ENCODE measurements at places on chromosomes 3 and 15.

GRCh38 chr15:88246666-88247446 lies 9.7 kb downstream of the NTRK3 start:
- peak; percentile 53 for DNase-seq

DNA sequence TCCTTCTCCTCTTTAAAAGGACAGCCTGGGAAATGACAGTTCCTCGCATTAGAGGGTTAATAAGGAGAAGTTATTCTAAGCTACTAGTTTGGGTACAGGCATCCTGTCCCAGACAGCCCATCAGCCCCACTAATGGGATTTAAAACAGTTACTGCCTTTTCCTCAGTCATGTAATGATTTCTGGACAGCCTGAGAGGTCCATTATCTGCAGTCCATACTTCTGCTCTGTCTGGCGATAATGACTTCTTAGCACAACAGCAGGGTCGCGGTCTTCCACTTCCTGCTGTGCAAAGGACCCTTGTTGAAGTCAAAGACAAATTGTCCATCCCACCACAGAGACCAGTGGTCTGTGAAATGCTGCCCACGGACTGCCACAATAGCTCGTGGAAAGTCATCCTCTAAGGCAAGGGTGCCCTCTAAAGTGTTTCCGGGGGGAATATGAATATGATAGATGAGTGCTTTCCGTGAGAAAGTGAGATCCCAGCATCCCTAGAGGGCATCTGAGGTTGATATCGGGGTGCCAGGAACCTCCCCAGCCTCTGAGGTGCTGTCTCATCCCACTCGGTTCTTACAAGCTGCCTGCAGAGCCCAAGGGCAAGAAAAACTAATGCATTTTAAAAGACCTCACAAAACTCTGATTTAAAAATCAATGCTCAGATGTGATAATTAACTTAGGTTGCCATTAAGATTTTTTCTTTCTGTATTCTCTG lies 100.7 kb downstream of the SHOX2 start:
- no peak for DNase-seq

DNA sequence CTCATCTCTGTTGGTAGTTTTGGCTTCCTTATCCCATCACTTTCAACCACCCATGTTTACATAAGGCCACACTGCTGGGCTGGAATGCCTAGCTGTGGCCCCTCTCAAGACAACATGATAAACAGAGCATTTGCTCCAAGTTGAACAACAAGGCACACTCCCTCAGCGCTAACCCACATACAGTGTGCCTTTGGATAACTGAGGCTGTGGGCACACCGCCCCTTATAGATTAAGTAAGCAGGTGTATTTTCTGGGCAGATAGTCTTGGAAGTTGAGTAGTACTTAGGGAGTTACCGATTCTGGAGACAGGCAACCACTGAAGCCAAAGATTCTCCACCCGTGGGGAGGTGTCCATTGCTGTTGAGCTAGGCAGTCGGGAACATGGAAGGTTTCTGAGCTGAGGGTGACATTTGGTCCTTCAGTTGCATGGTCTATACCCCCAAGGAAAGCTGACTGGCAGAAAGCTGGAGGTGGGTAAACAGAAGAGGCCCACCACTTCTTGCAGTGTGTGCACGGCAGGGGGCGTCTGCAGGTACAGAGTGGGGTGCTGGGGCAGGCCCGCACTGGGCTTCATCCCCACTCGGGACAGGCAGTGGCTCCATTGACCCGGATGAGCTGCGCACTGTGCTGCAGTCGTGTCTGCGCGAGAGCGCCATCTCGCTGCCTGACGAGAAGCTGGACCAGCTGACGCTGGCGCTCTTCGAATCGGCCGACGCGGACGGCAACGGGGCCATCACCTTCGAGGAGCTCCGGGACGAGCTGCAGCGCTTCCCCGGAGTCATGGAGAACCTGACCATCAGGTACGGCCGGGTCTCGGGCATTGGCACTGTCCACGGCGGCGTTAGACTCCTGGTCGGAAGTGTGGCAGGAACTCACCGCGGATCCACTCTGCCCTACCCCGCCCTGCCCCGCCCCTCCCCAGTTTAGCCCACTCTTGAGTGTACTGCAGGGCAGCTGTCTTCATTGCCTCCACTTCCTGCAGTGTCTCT lies 16.8 kb downstream of the NOX5 start:
- DNase-seq: peak; percentile 65

DNA sequence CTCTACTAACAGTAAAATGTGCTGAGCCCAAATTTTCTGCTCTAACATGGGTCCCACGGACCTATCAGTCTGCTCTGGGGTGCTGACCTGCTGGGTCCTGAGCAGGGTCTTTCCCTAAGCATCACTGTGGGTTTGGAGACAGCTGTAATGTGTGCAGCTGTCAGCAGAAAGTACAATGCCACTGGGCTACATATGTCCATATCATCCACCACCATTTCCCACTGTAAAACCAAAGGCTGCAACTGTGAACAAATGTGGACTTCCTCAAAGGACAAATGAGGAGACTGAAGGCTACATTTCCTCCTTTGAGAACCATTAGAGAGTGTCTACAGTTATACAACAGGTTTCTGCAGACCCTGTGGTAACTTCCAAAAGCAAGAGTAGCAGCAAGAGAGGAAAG lies 33.8 kb upstream of the IP6K2 start:
- no peak for DNase-seq

GRCh38 chr3:64268926-64269325 lies 43.7 kb upstream of the PRICKLE2 start:
- no peak for DNase-seq

GRCh38 chr15:65620833-65621232 lies 905 bp upstream of the SLC24A1 start:
- no peak for DNase-seq

DNA sequence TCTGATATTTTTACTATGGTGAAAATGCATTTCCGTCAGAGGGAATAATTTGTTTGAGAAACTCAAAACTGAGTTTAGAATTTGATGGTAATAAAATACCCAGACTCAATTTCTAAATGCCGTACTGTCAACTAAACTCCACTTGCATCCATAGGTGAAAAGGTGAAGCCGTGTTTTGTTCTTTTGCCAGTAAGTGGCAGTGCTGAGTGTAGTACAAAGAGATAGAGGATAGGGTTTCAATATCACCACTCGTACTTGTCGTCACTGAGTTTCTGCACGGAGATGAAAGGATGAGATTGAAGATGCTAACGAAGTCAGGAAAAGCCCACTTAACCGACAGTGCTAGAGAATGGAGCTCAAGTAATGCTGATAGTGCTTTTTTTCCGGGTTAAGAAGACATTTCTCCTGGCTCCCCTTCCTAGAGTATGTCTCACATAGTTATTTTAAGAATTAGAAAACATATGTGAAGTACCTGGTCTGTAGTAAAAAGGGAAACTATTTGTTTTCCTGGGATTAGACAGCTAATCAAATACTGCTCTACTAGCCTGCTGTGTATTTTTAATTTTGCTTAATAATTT lies 345.1 kb downstream of the IL5RA start:
- no peak for DNase-seq

- no peak for DNase-seq
These were observed 376.9 kb downstream of the CNTN6 start for GRCh38 chr3:1469687-1470086.

DNA sequence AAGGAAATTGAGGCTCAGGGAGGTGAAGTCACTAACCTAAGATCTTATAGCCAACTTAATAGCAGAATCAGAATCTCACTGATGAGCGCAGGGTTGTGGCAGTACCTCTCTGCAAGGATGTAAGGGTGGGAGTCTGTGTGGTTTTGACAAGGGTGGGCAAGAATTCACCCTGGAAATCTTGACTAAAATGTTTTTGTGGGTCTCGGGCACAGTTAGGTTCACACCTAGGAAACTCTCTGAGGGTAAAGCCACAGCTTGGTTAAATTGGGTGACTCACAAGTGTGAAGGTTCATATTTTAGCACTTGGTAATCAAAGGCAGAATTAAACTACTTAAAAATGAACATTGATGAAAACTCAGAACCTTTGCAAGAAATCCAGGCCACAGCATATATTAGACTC lies 178.2 kb upstream of the EOMES start:
- no peak for DNase-seq

- DNase-seq: no peak
These were observed 6.9 kb downstream of the MUC13 start for GRCh38 chr3:124927574-124928045.

DNA sequence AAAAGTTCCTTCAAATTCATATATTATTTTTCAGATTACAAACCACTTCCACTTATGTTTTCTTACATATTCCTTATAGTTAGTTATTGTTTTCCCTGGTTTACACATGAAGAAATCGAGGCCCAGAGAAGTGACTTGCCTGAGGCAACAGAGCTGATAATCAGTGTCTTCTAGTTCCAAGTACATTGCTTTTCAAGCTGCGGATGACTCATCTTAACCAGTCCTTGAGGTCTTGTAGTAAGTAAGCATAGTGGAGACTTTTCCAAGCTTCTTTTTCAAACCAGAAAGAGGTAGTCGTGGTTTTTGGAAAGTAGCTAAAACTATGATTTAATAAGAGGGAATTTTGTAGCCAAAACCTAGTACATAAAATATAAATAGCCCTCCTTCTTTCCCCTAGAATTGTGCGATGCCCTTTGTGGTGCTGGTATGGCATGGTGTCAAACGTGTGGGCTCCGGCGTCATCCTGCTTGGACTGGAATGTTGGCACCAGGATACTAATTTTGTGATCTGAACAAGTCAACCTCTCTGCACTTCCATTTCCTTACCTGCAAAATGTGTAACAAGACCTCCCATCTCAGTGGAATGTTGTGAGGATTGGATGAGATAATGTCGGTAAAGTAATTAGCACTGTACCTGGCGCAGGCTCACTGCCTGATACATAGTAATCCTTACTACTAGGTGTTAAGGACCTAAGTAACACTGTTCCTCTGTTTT lies 19.0 kb upstream of the DLG1 start:
- peak; percentile 72 for DNase-seq

- DNase-seq: no peak
These were observed 116.9 kb downstream of the EPHA6 start for GRCh38 chr3:96931119-96931862.

GRCh38 chr3:139653582-139653981 lies 24.2 kb downstream of the NMNAT3 start:
- no peak for DNase-seq

DNA sequence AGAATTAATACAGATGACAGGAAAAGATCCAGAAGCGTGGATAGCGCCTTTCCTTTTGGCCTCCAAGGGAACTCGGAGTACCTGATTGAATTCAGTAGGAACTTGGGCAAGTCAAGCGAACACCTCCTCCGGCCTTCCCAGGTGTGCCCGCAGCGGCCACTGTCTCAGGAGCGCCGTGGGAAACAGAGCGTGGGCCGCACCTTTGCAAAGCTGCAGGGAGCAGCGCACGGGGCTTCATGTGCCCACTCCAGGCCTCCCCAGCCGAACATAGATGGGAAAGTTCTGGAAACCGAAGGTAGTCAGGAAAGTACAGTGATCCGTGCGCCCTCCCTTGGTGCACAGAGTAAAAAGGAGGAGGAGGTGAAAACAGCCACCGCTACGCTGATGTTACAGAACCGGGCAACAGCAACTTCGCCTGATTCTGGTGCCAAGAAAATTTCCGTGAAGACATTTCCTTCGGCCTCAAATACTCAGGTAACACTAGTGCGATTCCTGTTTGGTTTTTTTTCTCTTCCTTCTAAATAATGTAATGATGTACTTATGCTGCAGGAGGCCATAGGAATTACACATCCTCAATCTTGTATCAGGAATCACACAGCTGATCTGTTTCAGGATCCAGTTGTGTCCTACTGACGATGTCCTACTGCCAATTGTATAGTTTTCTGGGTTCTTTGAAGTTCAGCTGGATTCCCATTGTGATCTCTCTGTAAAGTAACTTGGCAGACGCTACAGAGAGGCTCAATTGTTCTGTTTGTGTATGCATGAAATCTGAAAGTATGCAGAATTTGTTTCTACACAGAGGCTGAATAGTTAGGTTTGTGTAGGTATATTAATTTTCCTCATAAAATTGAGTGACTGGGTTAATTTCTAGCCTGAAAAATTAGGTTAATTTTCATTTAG lies 63.1 kb downstream of the CGNL1 start:
- DNase-seq: no peak

DNA sequence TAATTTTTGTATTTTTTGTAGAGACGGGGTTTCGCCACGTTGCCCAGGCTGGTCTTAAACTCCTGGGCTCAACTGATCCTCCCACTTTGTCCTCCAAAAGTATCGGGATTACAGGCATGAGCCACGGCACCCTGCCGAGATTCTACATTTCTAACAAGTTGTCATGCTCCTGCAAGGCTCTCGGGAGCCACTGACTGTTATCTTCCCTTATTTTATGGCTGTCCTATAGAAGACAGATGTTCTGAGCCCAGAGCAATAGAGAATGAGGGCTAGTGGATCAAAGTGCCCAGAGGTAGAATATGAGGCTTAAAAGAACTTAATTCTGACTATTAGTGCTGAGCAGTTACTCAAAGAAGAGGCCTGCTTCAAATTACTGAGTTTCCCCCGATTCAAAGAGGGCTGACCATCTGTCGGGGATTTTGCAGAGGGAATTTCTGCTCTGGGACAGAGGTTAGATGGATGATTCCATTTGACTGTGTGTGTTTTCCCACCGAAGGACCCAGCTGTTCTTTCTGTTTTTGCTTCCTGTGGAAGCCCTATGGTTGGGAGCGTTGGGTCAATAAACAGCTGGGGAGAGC lies 39.5 kb downstream of the ITPR1 start:
- DNase-seq: no peak

DNA sequence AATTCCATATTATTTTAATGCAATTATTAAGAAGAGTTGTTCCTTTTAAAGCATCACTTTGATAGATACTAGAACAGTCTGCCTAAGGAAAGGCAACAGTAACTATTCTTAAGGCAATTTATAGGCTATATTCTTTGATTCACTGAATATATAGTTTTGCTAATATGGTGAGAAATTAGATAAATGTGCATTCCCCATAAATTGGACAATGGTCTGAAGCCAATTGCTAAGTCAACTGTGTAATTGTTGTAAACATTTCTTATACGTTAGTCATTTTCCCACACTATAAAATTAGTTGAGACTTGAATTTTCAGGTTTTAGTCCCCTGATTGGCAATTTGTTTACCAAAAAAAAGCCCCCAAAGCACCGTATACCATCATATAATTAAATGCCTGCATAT lies 263.0 kb upstream of the NECTIN3 start:
- no peak for DNase-seq

DNA sequence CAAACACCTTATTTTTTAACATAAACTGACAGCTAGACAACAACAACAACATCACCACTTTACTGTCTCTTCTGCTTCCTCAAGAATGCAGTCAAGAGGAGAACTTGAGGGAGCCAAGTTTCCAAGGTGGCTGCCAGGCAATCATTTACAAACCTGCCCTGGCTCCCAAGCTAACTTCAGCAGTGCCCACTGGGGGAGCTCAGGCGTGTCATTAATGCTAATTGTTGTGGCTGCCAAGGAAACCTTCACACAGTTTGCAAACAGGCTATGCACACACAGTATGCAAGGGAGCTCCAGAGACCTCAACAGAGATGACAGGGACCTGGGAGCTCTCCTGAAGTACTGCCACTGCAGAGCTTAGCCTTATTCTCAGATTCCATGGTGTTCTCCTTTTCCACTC lies 2.1 kb downstream of the DZIP1L start:
- DNase-seq: peak; percentile 3

DNA sequence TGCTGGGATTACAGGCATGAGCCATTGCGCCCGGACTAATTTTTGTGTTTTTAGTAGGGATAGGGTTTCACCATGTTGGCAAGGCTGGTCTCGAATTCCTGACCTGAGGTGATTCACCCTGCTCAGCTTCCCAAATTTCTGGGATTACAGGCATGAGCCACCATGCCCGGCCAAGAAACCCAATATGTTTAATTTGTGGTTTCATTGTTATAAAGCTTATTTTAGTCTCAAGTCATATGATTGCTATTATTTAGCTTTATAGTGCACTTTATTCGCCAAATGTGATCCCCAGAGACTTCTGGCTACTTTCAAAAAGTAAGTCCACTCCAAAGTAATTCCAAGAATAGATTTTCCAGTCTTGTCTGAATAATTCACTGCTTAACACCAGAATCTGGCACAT lies 19.3 kb upstream of the SLC4A7 start:
- no peak for DNase-seq

- no peak for DNase-seq
These were observed 33.4 kb downstream of the ZXDC start for GRCh38 chr3:126442094-126442855.
